ENCODE measurements at places on chromosomes 4 and X.
A peak's percentile ranks its signal among the peaks of the same experiment; 100 is the strongest.

GRCh38 chr4:165208741-165209388 lies 1.5 kb downstream of the KLHL2 start:
- peak; percentile 2 for DNase-seq

GRCh38 chr4:4919927-4920326 lies 60.5 kb downstream of the MSX1 start:
- no peak for DNase-seq

- DNase-seq: no peak
Observed at GRCh38 chrX:69307029-69307428, 141.8 kb upstream of the PJA1 start.

DNA sequence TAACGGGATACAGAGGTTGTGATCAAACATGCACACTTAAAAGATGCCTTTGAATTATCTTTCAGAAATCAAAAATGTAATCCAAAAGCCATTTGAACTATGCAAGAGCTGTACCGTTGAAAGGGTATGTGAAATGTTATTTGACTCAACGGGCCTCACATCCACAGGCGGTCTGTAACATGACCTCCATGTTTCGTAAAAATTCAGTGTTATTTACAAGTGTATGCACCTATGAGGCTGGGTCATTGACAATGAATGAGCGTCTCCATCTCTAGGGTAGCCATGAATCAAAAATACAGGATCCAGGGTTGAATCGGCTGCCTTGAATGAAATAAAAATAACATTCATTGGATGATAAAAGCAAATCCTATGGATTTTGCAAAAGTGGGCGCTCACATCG lies 100.1 kb downstream of the CRLF2 start:
- DNase-seq: no peak

DNA sequence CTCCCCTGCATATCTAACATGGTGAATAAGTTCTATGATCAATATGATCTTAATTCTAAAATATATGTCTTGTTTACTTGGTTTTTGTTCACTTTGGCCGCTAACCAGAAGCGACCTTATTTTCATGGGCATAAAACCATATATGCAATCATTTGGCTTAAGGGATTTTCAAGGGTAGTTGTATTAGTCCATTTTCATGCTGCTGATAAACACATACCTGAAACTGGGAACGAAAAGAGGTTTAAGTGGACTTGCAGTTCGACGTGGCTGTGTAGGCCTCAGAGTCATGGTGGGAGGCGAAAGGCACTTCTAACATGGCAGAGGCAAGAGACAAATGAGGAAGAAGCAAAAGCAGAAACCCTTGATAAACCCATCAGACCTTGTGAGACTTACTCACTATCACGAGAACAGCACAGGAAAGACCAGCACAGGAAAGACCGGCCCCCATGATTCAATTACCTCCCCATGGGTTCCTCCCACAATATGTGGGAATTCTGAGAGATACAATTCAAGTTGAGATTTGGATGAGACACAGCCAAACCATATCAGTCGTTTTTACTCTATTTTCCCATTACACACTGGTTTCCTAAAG lies 114.3 kb upstream of the CPEB2 start:
- DNase-seq: no peak

- no peak for DNase-seq
Observed at GRCh38 chr4:138774940-138775339, 240.6 kb upstream of the NOCT start.

DNA sequence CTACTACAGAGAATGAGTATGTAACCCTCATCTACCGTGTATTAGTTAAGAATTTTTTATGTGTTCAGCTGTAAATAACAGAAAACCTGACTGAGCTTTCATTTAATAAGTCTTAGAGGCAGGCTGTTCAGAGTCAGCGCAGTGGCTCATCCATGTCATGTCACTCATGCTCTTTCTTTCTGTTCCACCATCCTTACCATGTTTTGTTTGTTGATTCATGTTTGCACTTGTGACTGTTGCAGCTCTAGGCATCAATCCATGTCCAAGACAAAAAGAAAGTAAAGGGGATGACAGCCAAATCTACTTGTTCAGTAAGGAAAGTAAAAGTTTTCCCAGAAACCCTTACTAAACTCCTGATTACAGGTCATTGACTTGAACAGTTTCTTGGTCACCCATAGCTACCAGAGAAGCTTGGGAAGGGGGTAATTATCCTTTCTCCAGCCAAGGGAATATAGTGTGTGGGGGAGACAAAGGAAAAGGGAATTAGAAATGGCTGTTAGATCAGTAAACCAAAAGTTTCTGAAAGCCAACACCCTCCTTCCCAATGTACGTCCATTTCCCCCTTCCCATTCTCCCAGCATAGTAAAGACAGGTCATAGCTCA lies 9.0 kb downstream of the ART3 start:
- no peak for DNase-seq

DNA sequence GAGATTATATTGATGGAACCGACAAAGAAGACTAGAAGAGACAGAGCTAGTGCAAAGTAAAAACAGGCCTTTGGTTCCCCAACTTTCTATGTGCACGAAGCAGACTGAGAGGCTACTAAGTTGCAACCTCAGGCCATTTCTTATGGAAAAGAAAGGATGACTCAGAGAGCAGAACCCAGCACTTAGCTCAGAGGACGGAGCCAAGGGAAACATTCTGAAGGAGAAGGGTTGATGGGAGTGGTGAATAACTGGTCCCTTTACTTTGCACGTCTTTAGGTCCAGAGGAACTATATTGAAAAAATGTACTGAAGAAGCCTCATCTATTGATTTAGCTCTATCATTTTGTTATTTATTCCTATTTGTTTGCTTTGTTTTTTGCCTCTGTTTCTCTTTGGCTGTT lies 182.1 kb downstream of the CPE start:
- DNase-seq: no peak

GRCh38 chrX:41684138-41684537 lies 4.6 kb upstream of the GPR34 start:
- no peak for DNase-seq

DNA sequence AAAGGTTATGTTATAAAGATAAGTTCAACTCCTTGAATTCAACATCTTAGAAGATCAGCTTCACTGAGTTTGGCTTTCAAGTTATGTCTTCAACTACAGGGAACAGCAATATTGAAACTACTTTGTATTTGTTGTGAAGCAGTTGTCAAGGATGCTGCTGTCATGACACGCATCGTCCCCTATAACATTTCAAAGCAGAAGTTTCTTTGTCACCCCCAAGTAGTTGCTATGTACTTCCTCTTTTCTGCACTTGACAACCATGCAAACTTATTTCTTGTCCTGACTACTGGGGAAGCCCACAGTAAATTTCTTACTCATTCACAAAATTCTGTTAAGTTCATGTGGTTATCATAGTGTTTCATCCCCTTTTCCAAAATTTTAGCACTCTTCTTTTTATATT lies 14.3 kb downstream of the ANTXR2 start:
- DNase-seq: no peak

GRCh38 chr4:87240341-87240740 lies 19.9 kb upstream of the KLHL8 start:
- no peak for DNase-seq

GRCh38 chr4:153844144-153844543 lies 55.3 kb upstream of the SFRP2 start:
- DNase-seq: no peak

DNA sequence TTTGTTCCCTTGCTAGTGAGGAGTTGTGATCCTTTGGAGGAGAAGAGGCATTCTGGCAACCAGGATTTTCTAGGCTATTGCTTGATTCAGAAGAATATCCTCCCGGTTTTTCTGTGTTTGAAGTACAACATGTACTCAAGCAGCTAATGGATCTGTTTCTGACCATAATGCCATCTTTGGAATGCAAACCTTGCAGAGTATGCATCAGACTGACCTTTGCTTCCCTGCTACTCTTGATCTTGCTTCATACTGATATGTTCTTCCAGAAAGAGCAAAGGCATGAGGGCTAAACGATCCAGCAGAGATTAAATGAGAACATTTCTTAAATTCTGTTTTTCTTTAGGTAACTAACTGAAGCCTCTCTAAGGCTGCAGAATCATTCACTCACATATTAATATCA lies 265.4 kb upstream of the SLC7A11 start:
- no peak for DNase-seq

- DNase-seq: no peak
Observed at GRCh38 chr4:150395872-150396271, 186.1 kb upstream of the MAB21L2 start.

DNA sequence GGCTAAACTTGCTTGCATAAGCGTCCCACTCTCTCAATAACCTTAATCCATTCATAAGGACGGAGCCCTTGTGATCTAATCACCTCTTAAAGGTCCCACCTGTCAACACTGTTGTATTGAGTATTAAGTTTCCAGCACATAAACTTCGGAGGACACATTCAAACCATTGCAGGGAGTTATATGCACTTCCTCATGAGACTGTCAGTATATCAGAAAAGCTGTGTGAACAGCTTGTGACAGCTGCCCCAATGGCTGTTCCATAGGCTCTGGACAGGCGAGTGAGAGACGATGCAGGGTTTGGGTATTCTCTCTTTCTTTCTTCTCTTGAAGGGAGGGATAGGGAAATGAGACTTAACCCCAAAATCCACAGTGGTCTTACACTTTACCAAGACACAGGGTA lies 64.2 kb upstream of the RPL34 start:
- DNase-seq: no peak

GRCh38 chrX:130120746-130121504 lies 10.6 kb upstream of the ELF4 start:
- DNase-seq: peak; percentile 91

DNA sequence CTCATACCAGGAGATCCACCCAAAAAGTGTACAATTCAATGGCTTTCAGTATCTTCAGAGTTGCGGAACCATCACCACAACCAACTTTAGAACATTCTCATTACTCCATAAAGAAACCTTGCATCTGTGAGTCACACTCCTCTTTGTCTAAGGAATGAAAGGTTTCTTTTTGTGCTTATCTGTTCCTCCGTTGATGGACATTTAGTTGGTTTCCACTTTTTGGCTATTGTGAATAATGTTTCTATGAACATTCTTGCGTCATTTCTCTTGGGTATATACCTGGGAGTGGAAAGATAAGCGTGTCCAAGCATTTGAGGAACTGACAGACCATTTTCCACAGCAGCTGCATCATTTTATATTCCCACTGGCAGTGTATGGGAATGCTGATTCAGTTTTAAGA lies 10.6 kb downstream of the FAM184B start:
- no peak for DNase-seq

DNA sequence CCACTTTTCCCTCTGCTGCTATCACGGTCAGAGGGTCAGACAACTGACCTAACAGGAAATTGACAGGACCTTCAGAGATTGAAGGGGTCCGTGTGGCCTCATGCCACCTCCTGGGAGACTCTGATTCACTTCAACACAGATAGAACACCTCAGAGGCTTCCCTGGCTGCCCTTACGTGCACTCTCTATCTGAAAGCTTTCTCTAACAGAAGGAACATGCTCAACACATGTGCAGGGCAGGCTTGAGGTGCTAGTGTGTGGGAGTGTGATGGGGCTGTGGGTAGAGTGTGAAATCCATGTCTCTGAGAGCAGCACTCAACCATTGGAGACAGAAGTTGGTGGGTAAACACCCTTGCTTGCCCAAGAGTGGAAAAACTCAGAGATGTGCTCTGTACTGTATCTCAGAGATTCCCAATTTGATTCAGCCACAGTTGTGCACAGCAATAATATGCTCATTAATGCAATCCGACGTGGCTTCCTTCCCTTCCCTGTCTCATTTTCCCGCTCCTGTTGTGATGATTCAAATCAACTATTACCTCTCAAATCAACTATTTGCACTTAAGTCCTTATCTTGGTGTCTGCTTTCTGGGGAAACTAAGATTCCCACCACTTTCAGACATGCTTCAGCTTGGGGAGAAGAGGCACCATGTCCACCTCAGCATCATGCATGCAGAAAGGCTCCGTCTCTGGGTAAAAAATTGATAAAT lies 62.0 kb upstream of the MAGEB2 start:
- no peak for DNase-seq

GRCh38 chr4:119564106-119564505 lies 64.5 kb downstream of the PDE5A start:
- no peak for DNase-seq

DNA sequence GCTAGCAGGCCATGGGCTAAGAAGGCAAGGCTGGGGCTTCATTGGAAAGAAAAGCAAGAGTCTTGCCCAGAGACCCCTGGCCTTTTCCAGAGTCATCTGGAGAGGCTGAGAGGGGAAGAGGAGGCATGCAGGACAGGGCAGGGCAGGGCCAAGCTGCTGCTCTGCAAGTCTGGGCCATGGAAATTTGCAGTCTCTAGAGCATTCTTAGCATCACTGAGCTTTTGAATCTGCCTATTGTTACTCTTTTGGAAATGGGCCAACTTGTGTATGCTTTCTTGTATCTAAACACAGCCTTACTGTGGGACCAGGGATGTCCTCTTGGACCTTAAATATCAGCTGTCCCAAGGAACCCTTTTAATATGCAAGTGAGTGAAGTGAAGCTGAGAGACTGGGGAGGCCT lies 560.5 kb downstream of the MID1IP1 start:
- no peak for DNase-seq

- no peak for DNase-seq
Observed at GRCh38 chr4:109007976-109008375, 245.1 kb upstream of the ETNPPL start.

GRCh38 chr4:168587411-168588125 lies 90.7 kb downstream of the PALLD start:
- no peak for DNase-seq

- no peak for DNase-seq
Observed at GRCh38 chr4:75698162-75698962, 25.2 kb upstream of the G3BP2 start.

- DNase-seq: no peak
Observed at GRCh38 chrX:906586-906985, 276.0 kb downstream of the SHOX start.

DNA sequence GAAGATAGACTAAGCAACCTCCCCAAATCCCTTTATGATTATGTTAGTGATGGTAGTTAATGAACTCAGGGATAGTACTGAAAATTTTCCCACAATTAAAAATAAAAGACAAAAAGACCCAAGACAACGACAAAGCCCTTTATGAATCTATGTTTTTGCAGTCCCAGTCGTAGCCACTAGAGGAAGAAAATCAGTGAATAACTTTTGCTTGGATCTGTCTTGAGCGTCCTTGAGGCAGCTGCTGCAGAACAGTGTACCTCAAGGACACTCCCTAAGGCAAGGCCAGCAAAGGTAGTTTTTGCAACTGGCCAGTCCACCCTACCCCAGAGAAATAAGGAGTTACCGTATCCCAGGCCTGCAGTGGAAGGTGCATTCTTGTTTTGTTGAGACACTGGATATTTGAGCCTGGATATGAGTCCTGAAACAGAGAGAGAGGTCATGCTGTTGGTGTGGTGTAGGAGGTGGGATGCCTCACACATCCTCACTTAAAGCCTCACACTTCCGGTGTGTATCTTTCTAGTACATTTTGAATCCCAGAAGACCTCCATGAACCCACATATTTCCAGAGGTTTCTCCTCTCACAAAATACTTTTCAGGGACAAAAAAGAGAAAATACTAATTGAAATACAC lies 8.7 kb upstream of the TIMM8A start:
- DNase-seq: peak; percentile 32

DNA sequence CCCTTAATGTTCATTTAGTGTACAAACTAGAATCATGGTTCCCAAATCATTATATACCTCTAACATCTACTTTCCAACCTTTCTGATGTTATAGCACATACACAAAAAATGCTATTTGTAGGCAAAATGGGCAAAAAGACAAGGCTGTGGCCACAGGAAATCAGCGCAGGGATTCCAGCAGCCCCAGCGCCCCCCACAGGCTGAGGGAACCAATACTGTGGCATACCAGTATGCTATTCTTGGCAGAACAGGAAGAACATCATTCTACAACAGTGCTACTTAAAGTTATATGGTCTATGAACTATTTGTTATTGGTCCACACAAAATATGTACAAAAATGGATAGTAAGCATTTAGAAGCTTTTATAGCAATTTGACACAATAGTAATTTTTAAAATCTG lies 25.3 kb downstream of the STEEP1 start:
- no peak for DNase-seq

- DNase-seq: no peak
Observed at GRCh38 chrX:50876551-50876950, 34.0 kb upstream of the BMP15 start.
